ENCODE measurements at places on chromosomes 4 and X.

DNA sequence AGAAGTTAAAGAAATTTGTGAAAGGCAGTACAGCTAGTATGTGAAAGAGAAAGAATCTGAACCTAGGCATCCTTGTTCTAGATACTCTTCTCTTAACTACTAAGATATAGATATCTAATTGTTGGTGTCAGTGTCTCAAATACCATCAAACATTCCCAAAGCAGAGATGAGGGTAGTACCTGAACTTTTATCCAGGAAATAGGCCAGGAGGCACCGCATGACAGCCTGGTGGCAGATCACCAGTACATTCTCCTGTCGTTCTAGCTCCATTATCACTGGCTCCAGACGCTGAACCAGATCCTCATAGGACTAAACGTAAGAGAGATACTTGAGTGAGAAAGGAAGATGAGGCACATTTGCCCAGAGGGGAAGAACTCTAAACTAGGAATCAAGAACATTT lies 16.8 kb downstream of the TRO start:
- no peak for DNase-seq

- DNase-seq: no peak
These were observed 876.6 kb upstream of the GRID2 start for GRCh38 chr4:91427171-91427570.

DNA sequence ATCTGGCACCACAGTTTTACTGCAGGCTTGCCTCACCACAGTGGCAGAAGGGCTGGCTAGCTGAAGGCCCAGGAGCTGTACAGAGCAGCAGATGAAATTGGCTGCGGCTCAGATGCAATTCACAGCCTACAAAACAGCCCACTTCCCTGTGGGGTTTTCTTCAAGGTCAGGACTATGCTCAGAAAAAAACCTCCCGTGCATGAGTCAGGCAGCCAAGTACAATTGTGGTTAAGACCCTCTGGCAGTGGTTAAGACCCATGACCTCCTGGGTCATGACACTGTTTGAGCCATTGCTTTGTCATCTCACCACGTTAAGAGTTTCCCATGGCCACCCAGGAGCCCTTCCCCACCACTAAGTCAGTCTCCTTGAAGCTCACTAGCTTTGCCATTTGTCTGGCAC lies 276.3 kb downstream of the HNRNPD start:
- DNase-seq: no peak

- no peak for DNase-seq
These were observed 564 bp downstream of the PGK1 start for GRCh38 chrX:78104447-78105176.

DNA sequence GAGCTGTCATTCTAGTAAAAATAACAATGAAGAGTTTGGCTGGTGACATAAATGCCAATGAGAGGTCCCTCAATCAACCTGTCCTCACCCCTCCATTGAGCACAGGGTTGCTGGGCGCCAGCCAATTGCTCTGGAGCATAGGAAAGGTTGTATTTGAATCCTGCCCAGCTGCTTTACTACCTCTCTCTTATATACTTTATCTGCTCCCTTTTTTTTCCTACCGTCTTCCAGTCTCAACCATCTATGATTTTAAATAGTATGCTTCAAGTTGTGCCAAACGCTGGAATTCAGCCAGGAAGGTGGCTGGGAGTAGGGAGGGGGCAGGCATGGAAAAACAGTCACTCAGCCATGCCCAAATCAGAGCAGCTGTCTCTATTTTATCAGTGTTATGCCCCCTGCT lies 153.8 kb downstream of the NR3C2 start:
- DNase-seq: no peak

- no peak for DNase-seq
These were observed 1.9 kb downstream of the F8 start for GRCh38 chrX:155020591-155020990.

DNA sequence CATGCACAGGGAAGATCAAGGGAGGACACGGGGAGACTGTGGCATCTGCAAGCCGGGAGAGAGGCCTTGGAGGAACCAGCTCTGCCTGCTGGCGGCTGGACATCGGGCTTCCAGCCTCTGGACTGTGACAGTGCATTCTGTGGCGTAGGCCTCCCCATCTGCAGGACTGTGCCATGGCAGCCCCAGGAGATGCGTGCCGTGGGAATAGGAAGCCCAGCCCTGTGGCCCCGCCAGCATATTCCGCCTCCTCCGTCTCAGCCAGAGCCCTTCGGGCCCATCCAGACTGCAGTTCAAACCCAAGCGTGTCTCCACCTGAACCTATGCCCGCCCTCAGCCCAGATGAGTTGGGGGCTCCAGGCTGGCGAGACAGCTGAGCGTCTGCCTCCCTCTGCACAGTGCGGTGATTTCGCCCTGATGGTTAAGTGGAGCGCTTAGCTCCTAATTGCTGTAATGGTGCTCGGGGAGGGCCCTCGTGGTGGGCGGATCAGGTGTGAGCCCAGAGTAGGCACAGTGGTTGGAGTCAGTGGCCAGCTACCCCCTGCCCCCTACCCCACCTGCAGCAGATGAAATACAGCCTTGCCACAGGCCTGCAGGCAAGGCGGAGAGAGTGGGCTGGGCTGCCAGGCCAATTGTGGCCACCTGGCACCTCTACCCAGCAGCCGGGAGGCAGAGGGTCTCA lies 133.9 kb downstream of the HMX1 start:
- no peak for DNase-seq
